ENCODE measurements at places on chromosomes 3 and 15. TPM values are rescaled to one million over a fixed set of nuclear protein-coding genes. Genes with fewer than 3 reads are reported as not detected.

GRCh38 chr3:142705198-142705597, 18.6 kb upstream of the TRPC1 start:
- no peak for DNase-seq

The SLC28A1 gene
- 0.83 TPM for total RNA-seq

DNA sequence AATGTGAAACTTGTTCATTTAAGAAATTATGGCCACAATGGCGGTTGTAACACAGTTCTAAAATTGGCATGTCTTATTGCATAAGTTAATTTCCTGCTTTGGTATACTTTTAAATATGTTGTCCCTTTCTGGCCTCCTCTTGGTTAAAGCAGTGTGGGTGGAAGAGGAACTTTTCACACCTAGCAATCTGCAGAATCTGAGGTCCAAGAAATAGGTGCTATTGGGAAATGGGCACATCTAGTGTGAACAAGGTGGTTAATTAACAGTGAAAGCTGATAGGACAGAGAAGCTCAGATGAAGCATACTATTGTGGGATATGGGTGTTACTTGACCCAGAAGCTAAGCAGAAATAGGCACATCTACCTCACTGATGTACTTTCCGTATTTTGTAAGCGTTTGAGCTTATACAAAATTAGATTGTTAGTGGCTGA, 10.6 kb downstream of the CMC1 start:
- no peak for DNase-seq

- no peak for DNase-seq
These were observed 10.9 kb downstream of the SLC35A5 start for GRCh38 chr3:112572701-112573100.

DNA sequence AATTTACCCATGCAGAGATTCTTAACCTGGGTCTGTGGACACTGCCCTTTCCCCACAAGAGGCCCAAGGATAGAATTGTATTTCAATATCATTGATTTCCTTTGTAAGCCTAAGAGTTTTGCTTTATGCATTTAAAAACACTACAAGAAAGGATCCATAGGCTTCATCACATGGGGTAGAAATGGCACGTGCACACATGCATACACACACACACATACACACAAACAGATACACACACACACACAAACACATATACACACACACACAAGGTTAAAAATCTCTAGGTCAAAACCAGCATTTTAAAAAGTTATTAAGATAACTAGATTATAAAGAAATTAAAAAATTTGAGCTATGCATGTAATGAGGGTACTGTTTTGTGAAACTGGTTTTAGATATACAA, 35.5 kb upstream of the CD47 start:
- no peak for DNase-seq
